ENCODE measurements at places on chromosomes 4 and X. TPM values are rescaled to one million over a fixed set of nuclear protein-coding genes. Genes with fewer than 3 reads are reported as not detected.

The MYOZ2 gene
- not detected for total RNA-seq

The RIBC1 gene
- total RNA-seq, result 0.85 TPM

The BBS12 gene
- total RNA-seq, result 3.2 TPM

The FAM236A gene
- total RNA-seq, result not detected

The NEUROG2 gene
- not detected for total RNA-seq

The WAS gene
- not detected for total RNA-seq

The AFM gene
- not detected for total RNA-seq

The HTRA3 gene
- total RNA-seq, result 14.5 TPM

The EIF2S3 gene
- 231 TPM for total RNA-seq

The CCDC160 gene
- total RNA-seq, result not detected

The PRKG2 gene
- 0.83 TPM for total RNA-seq

The CENPVL3 gene
- 0.47 TPM for total RNA-seq

The ETDB gene
- total RNA-seq, result not detected

The STX18 gene
- 17.6 TPM for total RNA-seq

The XAGE2 gene
- not detected for total RNA-seq

The RPL39 gene
- total RNA-seq, result 3,644 TPM

The HSFX1 gene
- 0.50 TPM for total RNA-seq

The ARHGAP36 gene
- not detected for total RNA-seq

The GRK4 gene
- total RNA-seq, result 1.7 TPM

The FGB gene
- 11.3 TPM for total RNA-seq

The PJA1 gene
- total RNA-seq, result 16.4 TPM

The KLHL4 gene
- 2.8 TPM for total RNA-seq

The WDFY3 gene
- total RNA-seq, result 7.9 TPM

The KLHL13 gene
- total RNA-seq, result 0.39 TPM

The CT45A5 gene
- total RNA-seq, result 0.05 TPM

The LNX1 gene
- total RNA-seq, result not detected

The HHIP gene
- 0.47 TPM for total RNA-seq

The SPP1 gene
- 181 TPM for total RNA-seq

The CHRDL1 gene
- total RNA-seq, result not detected

Data from A549 treated with CpdA at 1 μM for 4 hours (cell line).